Spleen (tissue), 13 donors: ENCODE measurements at places on chromosomes 6 and 20. TPM values are rescaled to one million over a fixed set of nuclear protein-coding genes. Genes with fewer than 3 reads are reported as not detected.

ACTL10 gene
- 1.1 TPM for total RNA-seq

TRIM31 gene
- total RNA-seq: not detected

TP53TG5 gene
- not detected for total RNA-seq

- no peaks in the 10 kb centered on the region for H3K4me1 ChIP-seq
- no peak overlapping the region for H3K4me3 ChIP-seq
- H3K27me3 ChIP-seq: no peaks in the 10 kb centered on the region
- no peaks in the 10 kb centered on the region for H3K36me3 ChIP-seq
- no peak overlapping the region for H3K27ac ChIP-seq
- DNase-seq: no peak
Observed at GRCh38 chr20:23878787-23879186, 761 bp downstream of the CST5 start.

DNA sequence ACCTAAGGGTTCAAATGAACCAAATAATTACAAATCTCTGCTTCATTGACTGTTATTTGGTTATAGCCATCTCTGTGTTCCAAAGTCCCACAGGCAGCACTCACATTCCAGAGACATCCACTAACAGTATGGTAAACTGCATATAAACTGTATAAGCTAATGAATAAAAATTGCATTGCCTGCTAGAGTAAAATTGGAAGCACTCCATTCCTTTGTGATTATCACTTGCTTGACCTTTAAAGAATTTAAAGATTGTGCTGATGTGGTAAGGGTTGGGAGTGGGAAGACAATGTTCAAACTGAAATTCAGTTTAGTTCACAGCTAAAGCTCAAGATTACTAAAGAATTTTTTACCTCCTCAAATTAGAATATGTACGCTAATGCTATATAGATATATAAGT lies 31.0 kb upstream of the OSTM1 start:
- H3K27ac ChIP-seq: no peak overlapping the region
- H3K36me3 ChIP-seq: no peaks in the 10 kb centered on the region
- H3K4me1 ChIP-seq: no peaks in the 10 kb centered on the region

DNA sequence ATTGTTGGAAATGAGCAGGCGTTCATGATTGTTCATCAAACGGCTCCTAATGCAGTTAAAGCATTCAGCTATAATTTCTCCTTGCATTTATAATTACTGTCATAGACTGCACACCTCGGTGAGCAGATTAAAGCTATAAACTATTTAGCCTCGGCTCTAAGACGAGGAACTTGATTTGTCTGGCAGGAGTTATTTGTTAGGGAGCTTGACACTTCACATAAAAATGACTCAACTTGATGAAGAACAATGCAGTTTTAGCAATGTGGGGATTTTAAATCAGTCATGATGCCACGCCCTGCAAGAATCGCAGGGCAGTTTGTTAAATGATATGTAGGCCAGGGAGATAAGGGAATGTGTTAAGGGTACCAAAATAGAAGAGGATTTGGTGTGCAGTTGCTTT lies 290.2 kb downstream of the TSHZ2 start:
- no peaks in the 10 kb centered on the region for H3K27me3 ChIP-seq
- H3K4me3 ChIP-seq: no peak overlapping the region
- DNase-seq: no peak
- no peak overlapping the region for H3K27ac ChIP-seq
- no peaks in the 10 kb centered on the region for H3K4me1 ChIP-seq

- H3K4me1 ChIP-seq: no peaks in the 10 kb centered on the region
- DNase-seq: no peak
- no peak overlapping the region for H3K27ac ChIP-seq
- no peaks in the 10 kb centered on the region for H3K27me3 ChIP-seq
- H3K36me3 ChIP-seq: no peaks in the 10 kb centered on the region
- H3K4me3 ChIP-seq: no peak overlapping the region
Observed at GRCh38 chr6:121430514-121431460, 4.7 kb upstream of the GJA1 start.

GRCh38 chr20:31566319-31566657 lies 38.8 kb upstream of the ID1 start:
- no peak for DNase-seq
- H3K36me3 ChIP-seq: peaks cover 69% of the 10 kb centered on the region
- no peak overlapping the region for H3K27ac ChIP-seq
- no peak overlapping the region for H3K4me3 ChIP-seq
